RCC 7860 (cell line): ENCODE measurements at places on chromosomes 5 and 9.

DNA sequence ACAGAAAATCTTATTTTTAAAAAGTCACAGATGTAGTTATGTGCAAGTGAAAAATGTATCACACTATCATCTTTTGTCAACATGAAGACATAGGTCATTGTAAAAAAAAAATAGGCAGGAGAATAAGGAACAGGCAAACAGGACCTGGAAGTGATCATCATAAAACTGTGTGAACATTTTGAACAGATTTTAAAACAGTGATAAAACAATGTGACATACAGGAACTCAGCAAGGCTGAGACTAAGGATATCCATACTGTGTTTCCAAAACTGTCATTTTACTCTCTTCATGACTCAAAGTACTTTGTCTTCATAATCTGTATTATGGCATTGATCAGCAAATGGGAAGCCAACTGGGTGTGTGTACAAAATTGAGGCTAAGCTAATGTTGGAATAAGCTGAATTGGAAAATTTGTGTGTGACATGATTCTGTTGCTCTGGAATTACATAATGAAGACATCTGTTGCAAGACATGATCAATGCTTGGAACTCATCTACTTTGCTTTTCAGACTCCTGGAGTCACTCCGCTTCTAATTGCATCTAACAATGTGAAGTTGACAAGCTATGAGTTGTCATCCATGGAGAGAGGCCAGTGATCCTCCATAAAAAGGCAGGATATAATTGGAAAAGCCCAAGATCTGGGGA is 978.7 kb upstream of the NUDT12 start:
- no peak for DNase-seq

GRCh38 chr5:7088849-7089248 is 307.1 kb upstream of the ADCY2 start:
- DNase-seq, result no peak

DNA sequence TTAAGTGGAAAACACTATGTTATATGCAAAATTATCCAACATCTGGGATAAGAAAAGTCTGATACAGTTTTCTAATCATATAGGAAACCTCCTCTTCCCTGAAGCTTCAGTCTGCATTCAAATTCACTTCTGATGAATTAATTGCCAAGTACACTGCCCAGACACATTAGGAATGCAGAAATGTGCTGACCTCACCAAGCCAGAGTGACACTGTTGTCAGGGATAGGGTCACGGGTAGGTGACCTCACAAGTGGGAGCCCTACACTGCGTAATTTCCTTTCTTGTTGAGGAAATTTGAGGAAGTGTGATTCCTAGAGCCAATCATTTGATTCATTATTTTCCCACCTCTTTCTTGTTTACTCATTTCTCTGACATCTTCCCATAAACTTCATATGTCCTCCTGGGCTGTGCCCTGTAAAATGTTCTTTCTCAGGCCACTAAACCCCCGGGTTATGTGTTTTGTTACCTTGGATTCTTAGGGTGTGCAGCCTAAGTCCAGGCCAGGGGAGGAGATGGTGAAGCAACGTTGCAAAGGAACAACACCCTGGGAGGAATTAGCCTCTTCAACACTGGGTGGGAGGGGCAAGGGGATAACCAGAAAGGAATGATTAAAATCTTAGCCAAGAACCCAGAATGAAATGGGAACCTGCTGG is 411.9 kb downstream of the MTRR start:
- DNase-seq, result no peak

GRCh38 chr5:34897646-34898045 is 17.7 kb downstream of the RAD1 start:
- peak; percentile 3 for DNase-seq

DNA sequence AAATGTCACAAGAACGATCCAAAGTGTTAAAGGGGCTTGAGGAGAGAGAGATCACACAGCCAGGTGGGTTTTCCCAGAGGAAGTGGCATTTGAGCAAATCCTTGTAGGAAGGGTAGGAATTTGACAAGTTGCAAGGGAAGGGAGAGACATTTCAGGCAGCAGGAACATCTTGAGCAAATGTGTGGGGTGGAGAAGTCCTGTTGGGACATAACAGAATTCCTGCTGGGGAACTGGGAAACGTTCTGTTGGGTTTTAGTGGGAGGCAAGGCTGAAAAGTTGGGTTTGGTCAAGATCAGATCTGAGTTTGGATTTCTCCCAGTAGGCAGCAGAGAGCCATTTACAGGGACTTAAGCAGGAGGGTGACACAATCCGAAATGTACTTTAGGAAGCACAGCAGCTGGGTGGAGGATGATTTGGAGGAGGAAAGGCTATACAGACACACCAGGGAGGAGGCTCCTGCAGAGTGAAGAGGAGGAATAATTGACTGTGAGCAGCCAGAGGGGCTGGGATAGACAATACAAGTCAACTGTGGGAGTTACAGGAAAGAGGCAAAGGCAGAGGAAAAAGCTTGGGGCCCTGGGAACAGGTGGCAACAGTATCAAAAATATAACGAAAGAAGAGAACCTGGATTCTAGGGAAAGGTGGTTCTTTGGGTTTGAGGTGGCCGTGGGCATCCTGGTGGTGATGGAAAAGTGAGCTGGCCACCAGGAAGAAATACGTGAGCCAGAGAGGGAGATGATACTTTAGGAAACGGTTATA is 3.1 kb upstream of the ZSWIM6 start:
- DNase-seq, result no peak

GRCh38 chr5:177478711-177479646 is 5.5 kb upstream of the DBN1 start:
- no peak for DNase-seq

- no peak for DNase-seq
These were observed 43.9 kb downstream of the BARX1 start for GRCh38 chr9:93911136-93911745.

- peak; percentile 99 for DNase-seq
These were observed 35.5 kb downstream of the OLFML2A start for GRCh38 chr9:124812441-124812876.

DNA sequence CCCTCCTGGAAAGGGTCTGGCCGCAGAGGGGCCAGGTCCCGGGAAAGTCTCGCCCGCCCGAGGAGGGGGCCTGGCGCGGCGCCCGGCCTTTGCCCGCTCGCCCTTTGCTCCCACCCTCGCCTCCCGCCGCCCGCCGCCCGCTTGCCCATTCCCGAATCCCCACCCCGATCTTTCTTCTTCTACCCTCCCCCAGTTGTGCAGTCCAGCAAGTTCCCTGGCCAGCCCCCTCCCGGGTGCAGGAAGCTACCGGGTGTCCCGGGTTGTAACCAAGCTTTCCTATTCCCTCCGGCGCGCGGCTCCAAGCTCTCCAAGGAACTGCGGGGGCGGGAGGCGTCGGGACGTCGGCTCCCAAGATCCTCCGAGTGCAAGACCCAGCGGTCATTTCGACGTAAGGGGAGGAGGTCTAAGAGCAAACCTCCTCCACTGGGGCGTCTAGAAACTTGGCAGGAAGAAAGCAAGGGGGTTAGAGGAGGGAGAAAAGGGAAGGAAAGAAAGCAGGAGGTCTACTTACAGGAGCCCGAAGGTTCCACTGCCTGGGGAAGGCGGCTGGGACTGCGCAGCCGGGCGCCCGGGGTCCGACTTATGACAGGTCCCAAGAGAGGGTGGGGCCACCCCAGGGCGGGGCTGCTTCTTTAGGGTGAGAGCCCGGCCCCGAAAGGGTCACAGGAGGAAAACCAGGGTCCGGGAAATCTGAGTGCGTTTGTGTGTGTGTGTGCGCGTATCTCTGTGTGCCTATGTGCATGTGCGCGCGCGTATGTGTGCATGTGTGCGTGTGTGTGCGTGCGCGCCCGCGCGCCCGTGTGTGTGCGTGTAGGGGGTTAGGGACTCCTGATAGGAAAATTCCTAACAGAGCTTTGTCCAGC is at the start of gene PTGR1:
Gene PTGR1, minus strand, starts transcription at position 556 of the 863 bp plus-strand sequence. CDS start 2,225 bp downstream, outside the sequence.
- peak; percentile 78 for DNase-seq

DNA sequence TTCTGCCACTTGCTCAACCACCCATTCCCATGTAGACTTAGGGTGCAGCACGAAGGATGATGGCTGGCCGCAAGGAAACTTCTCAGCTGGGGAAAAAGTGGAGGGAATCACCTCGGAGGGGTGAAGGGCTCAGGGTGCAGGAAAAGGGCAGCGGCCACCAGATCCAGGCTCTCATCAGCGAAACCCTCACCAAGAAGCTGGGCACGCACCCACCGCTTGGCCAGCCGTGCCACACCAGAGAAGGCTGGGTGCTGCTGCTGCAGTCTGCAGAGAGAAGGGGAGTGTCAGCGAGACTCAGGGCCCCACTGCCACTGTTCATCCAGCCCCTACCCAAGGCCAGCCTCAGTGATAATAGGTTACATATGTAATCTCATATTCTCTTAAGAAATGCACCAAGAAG is 8.6 kb downstream of the NOL6 start:
- no peak for DNase-seq

- no peak for DNase-seq
These were observed 3.0 kb downstream of the RNF145 start for GRCh38 chr5:159206368-159206767.

GRCh38 chr9:2934883-2935282 is 91.0 kb upstream of the PUM3 start:
- DNase-seq, result no peak

- DNase-seq, result no peak
These were observed 35.1 kb downstream of the MRPL36 start for GRCh38 chr5:1764606-1764960.

- no peak for DNase-seq
These were observed 157.7 kb downstream of the FBN2 start for GRCh38 chr5:128380337-128380736.

DNA sequence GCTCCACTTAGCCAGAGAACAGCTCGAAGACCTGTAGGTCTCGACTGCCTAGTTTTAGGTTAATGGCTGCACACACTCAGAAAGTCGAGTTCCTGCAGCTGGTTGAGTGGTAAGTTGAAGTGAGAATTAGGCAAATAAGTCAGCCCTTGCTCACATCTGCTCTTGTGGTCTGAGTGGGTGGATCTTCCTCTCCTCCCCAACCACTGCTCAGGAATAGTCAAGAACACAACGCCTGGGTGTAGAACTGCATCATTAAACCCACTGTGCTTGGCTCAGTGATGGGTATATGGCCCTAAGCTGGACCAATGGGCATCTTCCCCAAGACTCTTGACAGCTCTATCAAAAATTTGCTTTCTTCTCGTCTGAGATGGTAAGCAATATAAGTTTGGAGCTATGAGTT is 20.9 kb upstream of the ADAM19 start:
- DNase-seq, result no peak

GRCh38 chr5:116273448-116274242 is 188.8 kb downstream of the COMMD10 start:
- DNase-seq, result peak; percentile 54

DNA sequence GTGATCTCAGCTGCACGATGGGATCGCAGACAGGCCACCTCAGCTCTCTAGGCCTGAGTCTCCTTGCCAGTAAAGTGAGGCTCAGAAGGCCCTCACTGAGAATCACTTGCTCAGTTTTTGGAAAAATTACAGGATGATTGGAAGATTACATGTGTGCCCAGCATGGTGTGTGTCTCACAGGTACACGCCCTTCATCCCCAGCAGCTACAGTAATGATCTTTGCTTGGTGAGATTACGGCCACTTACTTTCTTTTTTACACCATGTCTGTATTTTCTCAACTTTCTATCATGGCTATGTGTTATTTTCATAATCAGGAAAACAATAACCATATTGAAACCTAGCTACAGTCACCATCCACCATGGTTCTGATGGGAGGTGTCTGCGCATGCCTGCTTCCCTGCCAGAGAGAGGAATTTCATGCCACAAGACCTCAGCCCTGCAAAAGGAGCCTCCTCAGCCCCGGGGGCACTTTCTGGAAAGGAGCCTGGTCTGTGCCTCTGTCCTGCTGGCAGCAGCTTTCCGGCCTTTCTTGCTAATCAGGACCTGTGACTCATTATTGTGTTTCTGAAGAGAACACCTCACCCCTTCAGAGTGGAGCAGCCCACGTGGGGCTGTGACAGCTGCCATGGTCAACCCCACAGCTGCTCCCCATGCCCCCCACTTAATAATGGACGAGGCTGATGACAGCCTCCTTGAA is 64.2 kb upstream of the OLFM1 start:
- DNase-seq, result no peak

GRCh38 chr9:36325081-36325828 is 67.0 kb upstream of the GNE start:
- no peak for DNase-seq

DNA sequence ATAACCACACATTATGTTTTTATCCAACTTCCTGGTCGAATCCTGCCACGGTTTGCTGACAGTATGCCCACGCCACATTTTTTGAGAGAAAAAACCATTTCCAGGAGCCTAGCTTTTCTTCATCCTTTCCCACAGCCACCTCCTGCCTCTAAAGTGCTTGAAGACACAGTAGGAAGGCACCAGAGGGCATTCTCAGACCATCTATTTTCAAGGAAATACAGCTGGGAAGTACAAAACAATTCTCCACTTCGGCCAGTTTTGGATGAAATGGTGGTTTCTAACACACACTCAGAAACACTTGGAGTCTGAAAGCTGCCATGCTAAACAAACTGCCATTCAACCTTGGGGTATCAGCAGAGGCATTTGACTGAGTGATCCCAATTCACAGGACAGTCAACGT is 86.3 kb upstream of the RPS23 start:
- DNase-seq, result no peak

GRCh38 chr9:126549246-126550006 is 64.3 kb upstream of the LMX1B start:
- no peak for DNase-seq

DNA sequence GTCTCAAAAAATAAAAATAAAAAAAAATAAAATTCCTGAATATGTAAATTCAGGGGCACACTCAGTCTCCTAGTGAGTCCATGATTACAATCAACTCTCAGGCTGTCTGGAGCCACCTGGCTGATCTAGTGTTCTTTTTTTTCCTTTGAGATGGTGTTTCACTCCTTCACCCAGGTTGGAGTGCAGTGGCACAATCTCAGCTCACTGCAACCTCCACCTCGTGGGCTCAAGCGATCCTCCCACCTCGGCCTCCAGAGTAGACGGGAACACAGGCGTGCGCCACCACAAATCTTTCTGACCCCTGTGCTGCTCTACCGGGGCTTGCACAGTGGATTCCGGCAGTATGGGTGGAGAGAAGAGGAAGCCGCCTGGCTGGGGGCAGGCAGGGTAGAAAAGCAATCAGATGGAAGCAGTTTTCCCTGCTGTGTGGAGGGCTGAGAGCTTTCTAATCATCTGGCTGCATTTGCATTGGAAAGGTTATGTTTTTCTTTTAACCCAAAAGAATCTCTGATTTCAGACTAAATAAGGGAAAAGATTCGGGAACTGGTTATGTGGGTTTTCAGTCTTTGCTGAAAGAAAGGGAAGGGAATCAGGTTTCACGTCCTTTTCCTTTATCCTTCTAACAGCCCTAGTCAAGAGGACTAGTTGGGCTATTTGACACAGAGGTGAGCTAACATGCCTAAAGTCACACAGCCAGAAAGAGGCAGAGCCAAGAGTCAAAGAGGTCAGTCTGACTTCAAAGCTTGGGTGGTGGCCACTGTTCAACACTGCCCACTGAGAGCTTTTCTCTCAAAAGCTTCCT is 26.3 kb upstream of the CORO2A start:
- DNase-seq, result no peak

- DNase-seq, result no peak
These were observed 10.8 kb upstream of the CCDC69 start for GRCh38 chr5:151234476-151235238.

DNA sequence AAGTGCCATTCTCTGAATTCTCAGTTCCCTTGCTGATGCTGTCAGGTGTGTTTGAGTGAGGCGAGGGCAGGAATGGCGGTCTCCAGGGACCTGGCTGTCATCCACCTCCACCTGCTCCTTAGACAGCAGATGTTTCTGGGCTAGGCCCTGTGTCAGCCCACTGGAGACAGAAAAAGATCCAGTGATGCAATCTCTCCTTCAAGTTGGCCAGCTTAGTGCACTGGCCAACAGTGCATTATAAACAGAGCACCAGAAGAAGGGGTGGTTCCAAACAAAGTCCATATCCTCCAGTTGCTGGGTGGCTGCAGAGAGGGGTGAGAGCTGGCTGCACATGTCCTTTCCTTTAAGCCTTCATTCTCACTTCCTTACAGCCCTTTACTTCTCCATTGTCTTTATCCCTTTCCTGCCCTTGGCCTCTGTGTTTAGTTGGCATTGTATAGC is 26.5 kb downstream of the NANS start:
- no peak for DNase-seq
